ENCODE measurements at places on chromosomes 7 and 10. TPM values are rescaled to one million over a fixed set of nuclear protein-coding genes. Genes with fewer than 3 reads are reported as not detected.

KCP gene
- total RNA-seq, result 44.6 TPM

DNA sequence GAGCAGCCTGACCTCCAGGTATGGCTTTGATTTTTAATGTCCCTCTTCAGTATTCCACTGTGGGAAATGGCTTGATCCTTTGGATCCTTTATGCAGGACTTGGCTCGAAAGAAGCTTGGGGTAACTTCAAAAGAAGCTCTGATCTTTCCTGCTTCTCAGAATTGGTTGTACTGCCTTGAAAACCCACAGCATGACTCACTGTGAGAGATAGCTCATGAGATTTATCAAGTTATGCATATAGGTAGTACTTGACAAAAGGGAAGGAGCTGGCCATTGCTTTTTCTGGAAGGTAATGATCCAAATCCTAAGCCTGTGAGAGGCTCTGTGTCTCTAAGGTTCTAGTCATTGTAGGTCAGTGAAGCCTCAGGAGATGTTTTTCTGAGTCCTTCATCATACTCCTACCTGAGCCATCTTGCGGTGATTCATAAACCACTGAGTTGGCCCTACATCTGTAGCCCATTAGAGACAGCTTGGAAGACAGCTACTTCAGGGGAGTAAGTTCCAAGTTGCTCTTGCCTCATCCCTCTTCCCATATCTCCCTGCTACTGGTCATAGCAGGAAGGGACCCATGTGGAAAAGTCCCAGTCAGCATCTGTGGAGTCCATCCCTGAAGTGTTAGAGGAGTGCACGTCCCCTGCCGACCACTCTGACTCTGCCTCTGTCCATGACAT is 36.7 kb upstream of the NFKB2 start:
- no peaks in the 10 kb centered on the region for H3K4me1 ChIP-seq
- no peak overlapping the region for H3K4me3 ChIP-seq
- no peak for DNase-seq
- H3K36me3 ChIP-seq, result peaks cover 65% of the 10 kb centered on the region
- no peak overlapping the region for H3K27ac ChIP-seq

GRCh38 chr7:157890921-157891401 is 554.2 kb downstream of the DNAJB6 start:
- H3K36me3 ChIP-seq, result no peaks in the 10 kb centered on the region
- DNase-seq, result peak; percentile 19
- H3K27ac ChIP-seq, result no peak overlapping the region
- H3K4me1 ChIP-seq, result no peaks in the 10 kb centered on the region

ZPBP gene
- total RNA-seq, result 0.22 TPM

- H3K27me3 ChIP-seq, result no peaks in the 10 kb centered on the region
- no peak overlapping the region for H3K27ac ChIP-seq
- H3K4me3 ChIP-seq, result no peak overlapping the region
- peaks cover 4% of the 10 kb centered on the region for H3K4me1 ChIP-seq
- no peaks in the 10 kb centered on the region for H3K36me3 ChIP-seq
These were observed 132.6 kb downstream of the ST7 start for GRCh38 chr7:117085769-117086463.

C10orf62 gene
- 1.6 TPM for total RNA-seq

GRCh38 chr7:55962014-55962413 is 2.4 kb upstream of the NIPSNAP2 start:
- no peaks in the 10 kb centered on the region for H3K4me1 ChIP-seq
- H3K27ac ChIP-seq, result no peak overlapping the region
- no peak overlapping the region for H3K4me3 ChIP-seq

- no peaks in the 10 kb centered on the region for H3K36me3 ChIP-seq
- H3K27ac ChIP-seq, result no peak overlapping the region
- peaks cover 49% of the 10 kb centered on the region for H3K27me3 ChIP-seq
- H3K4me3 ChIP-seq, result no peak overlapping the region
- H3K4me1 ChIP-seq, result peaks cover 23% of the 10 kb centered on the region
These were observed 169.7 kb downstream of the NRF1 start for GRCh38 chr7:129780974-129781927.

GRCh38 chr10:75208181-75208580 is 2.4 kb upstream of the VDAC2 start:
- DNase-seq, result peak; percentile 48
- peaks cover 11% of the 10 kb centered on the region for H3K4me1 ChIP-seq
- no peaks in the 10 kb centered on the region for H3K36me3 ChIP-seq
- H3K27me3 ChIP-seq, result no peaks in the 10 kb centered on the region
- no peak overlapping the region for H3K27ac ChIP-seq

GRCh38 chr7:87310790-87311419 is 34.6 kb upstream of the CROT start:
- no peak overlapping the region for H3K4me3 ChIP-seq
- no peak for DNase-seq
- H3K27ac ChIP-seq, result no peak overlapping the region
- no peaks in the 10 kb centered on the region for H3K36me3 ChIP-seq

DNA sequence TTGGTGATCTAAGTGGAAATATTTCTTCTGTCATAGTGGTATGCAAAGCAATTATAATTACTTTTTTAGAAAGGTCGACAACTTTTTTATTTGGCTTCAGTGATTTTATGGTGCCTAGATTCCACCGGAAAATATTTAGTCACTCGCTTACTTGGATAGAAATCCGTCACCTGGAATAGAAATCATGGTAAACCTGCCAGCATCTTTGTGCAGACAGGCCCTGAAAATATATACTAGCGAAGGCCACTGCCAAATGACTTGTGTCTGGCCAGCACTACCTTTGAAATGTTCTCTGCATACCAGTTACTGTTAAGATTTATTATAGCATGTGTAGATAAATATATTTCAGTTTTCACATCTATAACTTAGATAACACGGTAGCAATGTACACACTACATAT is 226.4 kb downstream of the AGMO start:
- no peak overlapping the region for H3K4me3 ChIP-seq
- no peak overlapping the region for H3K27ac ChIP-seq
- no peaks in the 10 kb centered on the region for H3K36me3 ChIP-seq
- no peaks in the 10 kb centered on the region for H3K27me3 ChIP-seq
- no peaks in the 10 kb centered on the region for H3K4me1 ChIP-seq
- DNase-seq, result no peak

DNA sequence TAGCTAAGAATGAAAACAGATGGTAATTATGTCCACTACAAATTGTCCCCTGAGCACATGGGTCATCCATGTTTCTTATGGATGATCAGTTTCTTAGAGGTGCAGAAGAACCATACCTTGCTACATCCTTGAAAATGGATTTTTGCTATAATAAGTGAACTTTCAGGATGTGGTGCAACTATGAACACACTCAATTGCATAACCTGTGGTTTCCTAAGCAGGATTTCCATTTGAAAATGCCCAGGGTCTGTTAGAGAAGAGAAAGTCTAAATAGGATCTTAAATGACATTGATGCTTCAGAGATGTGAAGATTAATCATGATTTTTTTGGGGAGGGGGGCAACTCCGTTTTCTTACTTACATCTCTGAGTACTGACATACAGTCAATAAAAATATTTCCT is 39.6 kb upstream of the CACNB2 start:
- H3K27me3 ChIP-seq, result no peaks in the 10 kb centered on the region
- H3K36me3 ChIP-seq, result no peaks in the 10 kb centered on the region
- no peak for DNase-seq
- H3K4me3 ChIP-seq, result no peak overlapping the region

MRPL43 gene
- total RNA-seq, result 81.5 TPM
